ENCODE measurements at places on chromosomes 12 and 14. TPM values are rescaled to one million over a fixed set of nuclear protein-coding genes. Genes with fewer than 3 reads are reported as not detected.

Gene GALNT8
- total RNA-seq: 0.28 TPM

Gene NDUFA12
- 30.7 TPM for total RNA-seq

DNA sequence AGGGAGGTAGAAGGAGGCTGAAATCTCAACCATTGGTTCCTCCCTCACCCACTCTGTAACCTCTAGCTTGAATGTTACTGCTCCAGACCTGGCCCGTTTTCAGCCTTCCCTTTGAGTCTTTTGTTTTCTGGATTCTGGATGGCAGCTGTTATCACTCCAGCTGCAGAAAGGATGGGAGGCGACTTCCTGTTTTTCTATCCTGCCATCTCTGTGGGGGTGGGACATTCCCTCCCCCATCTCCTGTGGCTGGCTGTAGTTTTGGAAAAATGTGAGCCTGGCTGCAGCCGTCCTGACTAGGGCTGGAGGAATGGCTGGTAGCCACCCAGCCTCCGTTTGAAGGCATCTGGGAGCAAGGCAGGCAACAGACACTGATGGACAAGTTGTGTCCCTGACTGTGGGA is 2.9 kb upstream of the PPFIBP1 start:
- no peaks in the 10 kb centered on the region for H3K36me3 ChIP-seq
- H3K4me3 ChIP-seq: no peak overlapping the region
- no peak overlapping the region for H3K27ac ChIP-seq
- no peaks in the 10 kb centered on the region for H3K27me3 ChIP-seq

GRCh38 chr12:111029732-111030131 is 109.4 kb upstream of the MYL2 start:
- no peaks in the 10 kb centered on the region for H3K36me3 ChIP-seq
- no peaks in the 10 kb centered on the region for H3K4me1 ChIP-seq
- no peak overlapping the region for H3K4me3 ChIP-seq
- DNase-seq: no peak

GRCh38 chr12:105921872-105922669 is 216.7 kb downstream of the NUAK1 start:
- H3K36me3 ChIP-seq: no peaks in the 10 kb centered on the region
- no peak overlapping the region for H3K27ac ChIP-seq
- DNase-seq: no peak
- H3K4me1 ChIP-seq: no peaks in the 10 kb centered on the region
- no peak overlapping the region for H3K4me3 ChIP-seq
- no peaks in the 10 kb centered on the region for H3K27me3 ChIP-seq

DNA sequence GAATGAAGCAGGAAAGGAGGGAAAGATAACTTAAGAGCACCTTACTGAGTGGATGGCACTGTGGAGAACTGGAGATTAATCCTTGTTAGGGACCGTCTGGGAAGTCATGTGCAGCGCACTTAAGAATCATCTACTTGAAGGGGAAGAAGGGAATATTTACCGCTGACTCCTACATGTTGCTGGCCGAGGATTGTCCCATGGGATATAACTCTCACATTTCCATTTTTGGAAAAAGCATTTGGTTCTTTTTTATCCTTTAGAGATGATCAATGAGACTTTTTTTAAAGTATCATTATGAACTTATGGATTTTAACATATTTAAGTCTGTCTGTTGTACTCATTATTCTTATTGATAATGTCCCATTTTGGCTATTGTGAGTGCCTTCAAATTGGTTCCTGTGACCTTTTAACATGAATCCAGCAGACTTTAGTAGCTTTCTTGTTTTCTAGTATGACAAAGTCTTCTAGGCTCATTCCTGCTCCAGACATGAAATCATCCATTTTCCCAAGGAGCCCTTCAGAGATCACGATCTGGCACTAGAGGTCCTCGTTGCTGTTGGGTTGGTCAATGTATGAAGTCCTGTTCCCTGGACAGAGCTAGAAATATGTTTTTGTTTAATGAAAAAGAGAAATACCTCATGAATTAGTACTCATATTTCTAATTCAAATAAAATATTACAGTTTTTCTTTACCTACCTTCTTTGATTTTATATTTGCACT is 20.2 kb upstream of the FAM234B start:
- no peaks in the 10 kb centered on the region for H3K27me3 ChIP-seq
- H3K36me3 ChIP-seq: no peaks in the 10 kb centered on the region
- peak; percentile 38 for DNase-seq

- no peak for DNase-seq
- peaks cover 5% of the 10 kb centered on the region for H3K4me1 ChIP-seq
- H3K27me3 ChIP-seq: no peaks in the 10 kb centered on the region
- no peak overlapping the region for H3K4me3 ChIP-seq
- no peak overlapping the region for H3K27ac ChIP-seq
These were observed 10.2 kb upstream of the NYNRIN start for GRCh38 chr14:24388474-24389179.

DNA sequence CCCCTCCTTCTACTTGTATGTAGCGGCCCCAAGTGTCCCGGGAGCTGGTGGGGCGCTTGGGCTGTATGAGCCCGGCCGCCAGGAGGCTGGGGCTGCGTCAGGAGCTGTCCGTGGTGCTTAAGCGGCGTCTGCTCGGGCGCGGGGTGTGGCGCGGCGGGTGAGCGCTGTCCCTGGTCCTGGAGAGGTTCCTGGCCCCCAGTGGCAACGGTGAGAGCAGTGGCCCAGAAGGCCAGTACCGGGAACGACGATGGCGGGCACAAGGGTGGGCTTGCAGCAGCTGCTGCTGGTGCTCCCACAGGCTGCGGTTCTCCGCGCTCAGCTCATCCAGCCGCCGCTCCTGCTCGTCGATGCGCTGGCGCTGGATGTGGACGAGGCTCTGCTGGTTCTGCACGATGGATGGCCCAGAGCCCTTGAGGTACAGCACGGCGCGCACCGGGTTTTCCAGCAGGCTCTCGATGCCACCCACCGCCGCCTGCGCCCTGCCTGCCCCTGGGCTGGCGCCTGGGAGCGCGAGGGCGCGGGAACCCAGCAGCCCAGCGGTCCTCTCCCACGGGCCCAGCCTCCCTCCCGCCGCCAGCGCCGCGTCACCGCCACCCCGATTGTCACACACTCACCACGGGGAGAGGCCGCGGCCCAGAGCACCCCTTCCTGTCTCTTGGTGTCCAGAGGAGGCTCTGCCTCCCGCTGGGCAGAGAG is 41.9 kb upstream of the FKBP4 start:
- no peak overlapping the region for H3K4me3 ChIP-seq
- no peaks in the 10 kb centered on the region for H3K36me3 ChIP-seq
- H3K27me3 ChIP-seq: no peaks in the 10 kb centered on the region
- no peaks in the 10 kb centered on the region for H3K4me1 ChIP-seq
- H3K27ac ChIP-seq: no peak overlapping the region

- no peaks in the 10 kb centered on the region for H3K27me3 ChIP-seq
- DNase-seq: no peak
- H3K27ac ChIP-seq: peak overlapping the region; percentile 64
- H3K4me3 ChIP-seq: no peak overlapping the region
- H3K36me3 ChIP-seq: peaks cover 3% of the 10 kb centered on the region
These were observed 30.8 kb downstream of the COA8 start for GRCh38 chr14:103593577-103593976.

DNA sequence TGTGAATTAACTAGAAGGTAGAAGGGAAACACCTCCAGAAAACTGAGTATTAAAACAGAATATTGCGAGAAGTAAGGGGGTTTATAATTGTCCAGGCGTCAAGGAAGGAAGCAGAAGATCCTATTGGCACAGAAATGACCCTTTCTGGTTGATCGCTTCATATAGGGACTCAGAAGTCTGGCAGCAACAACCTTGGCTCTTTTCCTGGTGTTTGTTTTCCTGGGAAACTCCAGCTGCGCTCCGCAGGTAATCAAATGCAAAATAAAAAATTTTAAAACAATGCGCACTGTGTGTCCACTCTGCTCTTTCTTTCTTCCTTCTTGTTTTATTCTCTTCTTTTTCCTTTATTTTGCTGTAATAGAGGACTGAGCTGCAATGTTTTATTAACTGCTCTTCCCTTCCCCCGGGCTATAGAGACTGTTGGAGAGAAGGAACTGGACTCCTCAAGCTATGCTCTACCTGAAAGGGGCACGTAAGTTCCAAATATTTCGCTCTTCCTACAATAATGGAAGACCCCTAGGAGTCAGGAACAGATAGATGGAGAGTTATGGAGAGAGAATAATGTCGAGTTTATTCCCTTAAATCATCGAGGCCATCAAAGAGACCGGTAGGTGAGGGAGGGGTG is 737 bp downstream of the SPX start:
- no peaks in the 10 kb centered on the region for H3K4me1 ChIP-seq
- H3K27ac ChIP-seq: peak overlapping the region; percentile 64
